GM04503 (cell line): ENCODE measurements at places on chromosomes 3 and 15.

DNA sequence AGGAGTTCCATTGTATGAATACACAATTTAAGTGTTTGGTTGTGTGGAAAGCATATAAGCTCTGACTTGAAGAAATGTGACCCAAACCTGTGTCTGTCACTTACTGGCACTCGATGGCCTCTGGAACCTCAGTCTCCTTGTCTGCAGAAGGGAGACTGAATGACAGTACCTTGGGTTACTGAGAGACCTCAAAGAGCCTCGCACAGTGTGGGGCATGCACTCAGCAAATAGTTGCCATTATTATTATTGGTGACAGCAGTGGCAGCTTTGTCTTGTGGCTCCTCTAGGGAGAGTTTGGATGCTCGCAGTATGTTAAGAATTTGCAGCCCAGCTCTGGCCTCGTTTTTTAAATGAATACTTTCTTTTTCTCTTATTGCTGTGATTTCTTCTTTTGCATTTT lies 43.4 kb downstream of the EEFSEC start:
- no peak for DNase-seq

DNA sequence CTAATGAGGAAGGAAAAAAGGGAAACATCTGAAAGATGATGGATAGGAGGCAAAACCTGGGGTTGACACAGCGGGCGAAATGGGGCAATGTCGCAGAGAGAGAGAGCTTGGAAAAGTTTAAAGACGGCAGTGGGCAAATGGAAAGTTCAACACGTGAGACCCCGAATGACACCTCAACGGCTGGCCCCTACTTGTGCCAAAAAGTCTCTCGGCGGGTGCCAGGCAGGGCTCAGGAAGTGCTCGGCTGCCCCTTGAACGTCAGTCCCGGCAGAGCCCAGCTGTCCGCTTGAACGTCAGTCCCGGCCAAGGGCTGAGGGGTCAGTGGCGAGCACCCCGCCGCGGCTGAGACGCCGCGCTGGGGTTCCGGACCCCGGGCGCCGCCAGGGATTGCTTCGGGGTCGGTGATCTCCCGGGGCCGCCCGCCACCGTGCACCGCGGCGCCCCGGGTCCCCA lies 658 bp downstream of the EOGT start:
- peak; percentile 11 for DNase-seq

GRCh38 chr3:193367868-193368267 lies 10.7 kb downstream of the ATP13A5 start:
- no peak for DNase-seq

DNA sequence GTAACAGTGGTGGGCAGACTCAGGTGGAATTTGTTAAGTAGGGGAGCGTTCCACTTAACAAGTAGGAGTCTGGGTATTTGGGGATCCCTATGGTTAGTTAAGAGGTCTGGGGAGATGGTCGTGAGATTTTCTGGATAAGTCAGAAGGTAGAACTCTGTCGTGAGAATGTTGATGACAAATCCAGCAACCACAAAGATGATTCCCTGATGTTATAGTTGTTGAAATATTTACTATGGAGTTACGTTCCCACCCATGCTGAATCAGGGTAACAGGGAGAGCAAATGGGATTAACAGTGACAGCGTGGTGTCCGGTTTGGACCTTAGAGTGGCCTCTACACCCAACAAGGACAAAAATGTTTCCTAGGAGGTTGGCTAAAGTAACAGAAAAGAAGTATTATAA lies 110.8 kb downstream of the MFSD1 start:
- peak; percentile 26 for DNase-seq

GRCh38 chr3:4720316-4721075 lies 227.3 kb downstream of the ITPR1 start:
- DNase-seq: peak; percentile 49
